ENCODE measurements at places on chromosomes 7 and 10. TPM values are rescaled to one million over a fixed set of nuclear protein-coding genes. Genes with fewer than 3 reads are reported as not detected.

Gene CYP3A7
- total RNA-seq, result not detected

Gene SAMD9
- total RNA-seq, result 6.8 TPM

Gene ABCB1
- 5.1 TPM for total RNA-seq

Gene ZNF117
- 2.8 TPM for total RNA-seq

Gene TMEM273
- 4.0 TPM for total RNA-seq

Gene OPN1SW
- total RNA-seq, result not detected

Gene ADAM12
- 0.32 TPM for total RNA-seq

Gene GDF10
- 0.23 TPM for total RNA-seq

Gene PTN
- total RNA-seq, result not detected

Gene ATOH7
- total RNA-seq, result not detected

Gene TMEM26
- not detected for total RNA-seq

Gene BTBD16
- total RNA-seq, result not detected

Gene HTR5A
- total RNA-seq, result not detected

Gene UPK3B
- 1.6 TPM for total RNA-seq

Gene CARD11
- total RNA-seq, result 83.3 TPM

Gene GRM8
- total RNA-seq, result not detected

Gene CHCHD2
- total RNA-seq, result 658 TPM

Gene CRHR2
- not detected for total RNA-seq

Gene SPDYE8
- total RNA-seq, result not detected

Gene KIF11
- total RNA-seq, result 57.7 TPM

Gene SMO
- total RNA-seq, result 0.84 TPM

Gene PHYHIPL
- not detected for total RNA-seq

Gene CPA2
- total RNA-seq, result 0.23 TPM

Gene CCM2
- total RNA-seq, result 130 TPM

Gene TMEM139
- total RNA-seq, result 1.3 TPM

Gene EIF3A
- total RNA-seq, result 125 TPM

Gene HOXA9
- not detected for total RNA-seq

Gene AEBP1
- 14.6 TPM for total RNA-seq

Gene TMEM225B
- total RNA-seq, result 0.76 TPM

Gene RBP4
- total RNA-seq, result not detected

Gene WNT8B
- total RNA-seq, result 0.45 TPM

Gene MSS51
- total RNA-seq, result 2.3 TPM

Gene SPDYE9
- not detected for total RNA-seq

Gene KIAA1217
- 0.43 TPM for total RNA-seq

Gene HECW1
- total RNA-seq, result not detected

Gene AKR1D1
- not detected for total RNA-seq

Gene TMEM176A
- not detected for total RNA-seq

Gene EVX1
- not detected for total RNA-seq

Gene TBX20
- not detected for total RNA-seq

Gene MRLN
- total RNA-seq, result not detected

Gene AKR1C8
- 0.58 TPM for total RNA-seq

Gene POLD2
- 212 TPM for total RNA-seq

Gene HOGA1
- total RNA-seq, result not detected

Gene DNAH11
- 9.9 TPM for total RNA-seq

Gene POT1
- 46.0 TPM for total RNA-seq

Gene SPDYE6
- not detected for total RNA-seq

Gene SNX10
- total RNA-seq, result 44.6 TPM

Gene LRRC18
- not detected for total RNA-seq
